ENCODE measurements at places on chromosomes 7 and 10.

DNA sequence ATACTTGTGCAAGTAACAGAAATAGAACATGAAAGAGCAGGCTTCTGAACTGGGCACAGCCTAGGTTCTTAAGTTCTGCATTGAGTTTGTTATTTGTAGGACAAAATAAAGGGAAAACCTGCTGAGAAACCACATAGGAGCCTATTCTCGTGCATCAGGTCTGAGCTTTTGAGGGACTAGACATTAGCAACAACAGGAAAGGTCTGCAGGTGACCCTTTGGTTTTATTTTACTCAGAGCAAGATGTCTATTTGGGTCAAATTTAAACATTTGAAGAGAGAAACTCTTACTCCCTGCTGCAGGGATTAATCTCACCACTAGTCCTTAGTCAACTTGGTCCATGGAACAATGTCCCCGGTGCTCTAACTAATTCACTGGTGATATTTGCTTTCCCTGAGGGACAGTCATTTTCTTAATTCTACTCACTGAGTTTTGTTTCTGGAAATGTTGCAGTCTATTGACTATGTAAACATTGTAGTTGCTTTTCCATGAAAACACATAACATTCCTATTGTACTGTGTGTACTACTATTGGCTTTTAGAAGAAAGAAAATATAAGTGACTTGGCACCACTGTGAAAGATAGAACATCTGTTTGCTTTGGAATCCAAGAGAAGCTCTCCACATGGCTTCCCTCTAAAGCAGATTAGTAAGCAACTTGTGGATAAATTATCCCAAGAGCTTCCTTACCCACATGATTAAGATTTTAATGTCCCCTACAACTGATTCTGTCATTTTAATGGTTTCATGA is 108.2 kb downstream of the CHRM2 start:
- no peak for DNase-seq

GRCh38 chr10:104311184-104311720 is 27.0 kb downstream of the ITPRIP start:
- DNase-seq: no peak

DNA sequence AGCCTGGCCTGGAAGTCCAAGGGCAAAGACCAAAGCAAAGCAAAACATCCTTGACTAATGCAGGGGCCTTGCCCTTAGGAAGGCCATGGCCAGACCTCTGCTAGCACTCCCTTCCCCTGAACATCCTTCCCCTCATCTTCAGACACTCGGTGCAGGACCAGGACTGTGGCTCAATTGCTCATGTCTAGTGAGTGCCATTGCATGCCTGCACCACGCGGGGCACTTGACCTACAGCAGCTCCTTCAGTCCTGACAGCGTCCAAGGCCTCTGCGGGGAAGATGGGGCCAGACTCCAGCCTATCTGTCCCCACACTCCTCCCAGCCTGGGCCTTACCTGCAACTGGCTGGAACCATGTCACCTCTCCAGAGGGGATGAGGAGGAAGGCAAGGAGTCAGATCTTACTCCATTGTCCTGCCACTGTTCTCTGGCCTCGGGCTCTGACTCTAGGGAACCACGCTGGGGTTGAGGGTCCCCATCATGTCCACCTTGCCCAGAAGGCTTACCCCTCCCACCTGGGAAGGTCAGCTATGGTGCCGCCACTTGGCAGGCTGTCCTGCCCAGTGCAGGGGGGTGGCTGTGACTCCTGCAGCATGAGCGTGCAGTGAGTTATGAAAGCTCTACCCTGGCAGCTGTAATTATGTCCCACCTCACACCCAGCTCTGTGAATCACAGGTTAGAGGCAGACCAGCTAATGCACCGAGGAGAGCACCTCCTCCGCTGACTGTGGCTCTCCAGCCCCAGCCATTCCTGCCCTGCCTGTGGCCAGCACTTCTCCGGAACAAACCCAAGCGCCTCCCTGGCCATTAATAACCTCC is 16.1 kb downstream of the DRGX start:
- peak; percentile 69 for DNase-seq

DNA sequence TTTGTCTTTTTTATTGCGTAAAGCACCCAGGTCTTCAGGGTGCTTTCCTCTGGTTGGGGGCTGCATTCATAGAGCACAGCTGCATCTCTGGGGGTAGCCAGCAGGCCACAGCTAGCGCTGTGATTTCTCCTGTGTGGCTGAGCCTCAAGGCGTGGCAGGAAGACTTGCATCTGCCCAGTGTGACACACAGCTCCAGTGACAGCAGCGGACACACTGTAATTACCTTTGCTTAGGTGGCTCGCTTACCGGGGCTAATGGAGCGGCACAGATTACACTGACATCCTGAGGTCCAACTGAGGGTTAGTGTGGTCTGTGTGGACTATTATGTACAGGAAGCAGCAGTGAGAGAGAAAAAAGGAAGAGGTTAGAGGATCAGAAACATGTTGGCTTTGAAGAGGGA is 27.1 kb downstream of the ABCB4 start:
- DNase-seq: no peak

GRCh38 chr10:129033790-129034272 is 433.2 kb upstream of the MGMT start:
- no peak for DNase-seq

DNA sequence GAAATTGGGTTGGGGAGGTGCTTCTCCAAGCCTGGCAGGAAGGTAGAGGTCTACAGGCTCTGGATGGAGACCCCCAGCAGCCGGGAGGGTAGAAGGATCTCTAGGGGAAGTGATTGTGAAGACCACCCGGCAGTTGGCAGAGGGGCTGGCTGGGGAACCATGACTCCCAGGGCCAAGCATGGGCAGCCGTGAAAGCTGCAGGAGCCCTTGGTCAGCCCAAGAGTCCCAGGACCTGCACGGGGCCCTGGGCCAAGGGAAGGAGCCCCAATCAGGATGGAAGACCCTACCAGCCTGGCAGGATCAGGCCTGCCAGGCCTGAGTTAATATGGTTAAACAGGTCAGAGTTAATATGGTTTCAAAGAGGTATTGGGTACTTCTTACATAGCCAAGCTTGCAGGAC is 126.3 kb upstream of the NANOS1 start:
- no peak for DNase-seq

GRCh38 chr7:147432079-147432478 is 1158.5 kb upstream of the C7orf33 start:
- no peak for DNase-seq

DNA sequence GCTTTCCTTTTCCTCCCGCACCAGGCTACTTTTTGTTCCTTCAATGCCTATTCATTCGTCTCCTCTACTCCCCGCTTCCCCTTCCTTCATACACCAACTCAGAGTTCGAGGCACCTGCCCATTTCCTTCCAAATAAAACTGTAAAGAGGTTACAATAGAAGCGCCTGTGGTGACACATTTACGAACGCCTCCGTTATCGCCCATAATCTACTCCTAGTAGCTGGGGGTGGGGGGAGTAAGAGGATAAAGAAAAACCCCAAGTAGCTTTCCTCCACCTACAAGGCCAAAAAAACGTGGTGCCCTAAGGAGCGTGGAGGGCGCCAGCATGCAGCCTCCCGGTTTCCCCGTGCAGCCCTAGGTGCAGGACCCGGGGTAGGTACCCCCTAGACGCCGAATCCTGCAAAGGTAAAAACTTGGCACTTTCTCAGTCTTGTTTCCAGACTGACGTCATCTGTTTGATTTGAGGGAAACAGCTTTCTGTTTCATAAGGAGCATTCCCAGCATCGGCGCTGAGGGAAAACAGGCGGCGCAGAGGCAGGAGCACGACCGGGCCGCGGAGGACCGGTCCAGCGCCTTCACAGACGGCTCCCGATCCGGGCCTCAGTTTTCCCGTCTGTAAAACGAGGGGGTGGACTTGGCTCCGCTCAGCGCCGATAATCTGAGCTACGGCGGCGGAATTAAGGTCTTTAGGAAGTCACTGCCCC is 922 bp downstream of the PPA1 start:
- no peak for DNase-seq

DNA sequence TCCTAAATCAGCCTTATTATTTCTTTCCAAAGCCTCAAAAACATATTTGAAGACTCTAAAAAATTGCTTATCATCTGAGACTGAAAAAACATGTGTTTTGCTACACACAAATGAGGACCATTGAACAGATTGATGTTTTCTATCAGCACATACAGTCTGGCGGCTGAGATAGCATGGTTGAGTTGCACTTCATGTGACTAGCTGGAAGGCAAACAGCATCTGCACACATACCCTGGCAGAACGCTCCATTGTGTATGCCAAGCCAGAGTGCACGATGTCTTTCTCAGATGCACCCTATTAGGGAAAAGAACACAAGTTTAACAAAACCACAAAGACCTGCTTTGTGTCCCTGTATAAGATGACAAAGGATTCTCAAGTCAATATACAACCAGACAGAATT is 33.0 kb downstream of the FAM25A start:
- no peak for DNase-seq

GRCh38 chr10:131184503-131184902 is 127.0 kb downstream of the TCERG1L start:
- peak; percentile 29 for DNase-seq

DNA sequence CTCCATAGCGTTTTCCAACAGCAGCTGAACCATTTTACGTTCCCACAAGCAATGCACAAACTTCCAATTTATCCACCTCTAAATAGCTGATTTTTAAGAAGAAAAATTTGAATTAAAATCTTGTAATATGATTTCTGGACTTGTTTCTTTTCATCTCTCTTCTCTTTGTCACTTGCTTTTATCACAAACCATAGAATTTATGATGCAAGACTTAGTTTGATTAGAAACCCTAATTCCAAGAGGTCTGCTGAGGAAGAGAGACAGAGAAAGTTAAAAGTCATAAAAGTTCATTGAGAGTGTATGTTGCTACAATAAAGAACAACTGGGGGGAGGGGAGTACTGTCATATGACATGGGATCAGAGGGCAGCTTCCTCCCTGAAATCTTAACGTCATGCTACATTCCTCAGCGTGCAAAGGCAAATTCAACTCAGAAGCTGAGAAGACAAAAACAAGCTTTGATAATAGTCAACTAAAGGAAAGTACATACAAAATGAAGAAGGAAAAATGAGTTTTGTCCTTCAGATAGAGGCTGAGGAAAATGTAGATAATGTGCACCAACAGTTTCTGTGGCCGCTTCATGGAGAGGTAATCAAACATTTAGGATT is 18.4 kb upstream of the CUBN start:
- DNase-seq: no peak

- no peak for DNase-seq
These were observed 546.9 kb upstream of the GHITM start for GRCh38 chr10:83592337-83592935.

GRCh38 chr10:18582803-18583202 is 68.6 kb downstream of the NSUN6 start:
- DNase-seq: no peak

DNA sequence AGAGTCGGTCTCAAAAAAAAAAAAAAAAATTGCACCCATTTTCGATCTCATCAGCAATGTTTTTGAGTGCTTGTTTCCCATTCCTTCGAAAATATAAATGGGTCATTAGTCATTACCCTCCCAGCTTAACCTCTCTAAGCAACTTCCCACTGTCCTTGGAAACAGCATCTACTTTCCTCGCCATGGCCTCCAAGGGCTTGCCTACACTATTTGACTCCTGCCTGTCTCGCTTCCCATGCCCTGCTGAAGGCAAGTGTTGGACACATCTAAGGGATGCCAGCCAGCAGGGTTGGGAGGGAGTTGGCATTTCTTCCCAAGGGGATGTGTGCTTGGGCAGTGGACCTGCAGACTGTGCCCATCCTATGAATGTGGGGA is 12.7 kb upstream of the RHBDD2 start:
- DNase-seq: no peak

DNA sequence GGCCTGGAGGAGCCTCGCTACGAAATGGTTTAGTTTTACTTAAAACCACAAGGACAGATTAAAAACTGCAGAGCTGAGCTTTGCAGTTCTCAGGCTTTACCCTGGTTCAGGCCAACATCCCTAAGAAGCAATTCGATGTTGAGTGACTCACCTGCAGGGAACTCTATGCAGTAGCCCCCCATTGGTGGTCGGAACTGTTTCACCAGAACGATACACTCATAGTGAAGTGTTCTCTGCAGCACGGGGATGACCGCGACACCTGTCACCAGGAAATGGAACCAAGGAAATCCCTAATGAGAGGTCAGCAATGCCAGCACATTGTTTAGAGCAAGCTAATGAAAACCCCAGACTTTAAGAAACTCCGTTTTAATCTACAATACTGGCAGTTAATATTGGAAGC is 18.0 kb downstream of the NUDT5 start:
- DNase-seq: no peak

DNA sequence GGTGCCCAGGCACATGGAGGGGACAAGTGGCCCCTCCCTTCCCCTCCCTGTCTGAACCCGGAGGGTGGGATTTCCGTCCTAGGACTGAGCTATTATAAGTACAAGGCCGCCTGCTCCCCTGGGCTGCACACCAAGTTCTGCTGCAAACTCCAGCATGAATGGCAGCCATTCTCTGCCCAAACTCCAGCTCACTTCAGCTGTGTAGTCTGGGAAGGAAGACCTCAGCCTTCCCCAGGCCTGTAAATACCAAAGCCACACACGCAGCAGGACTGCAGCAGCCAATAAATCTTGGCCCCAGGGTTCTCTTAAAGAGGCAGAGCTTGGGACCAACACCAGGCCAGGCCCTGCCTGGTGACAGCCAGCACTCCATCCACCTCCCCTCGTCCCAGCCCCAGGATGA is 291.3 kb upstream of the ZMIZ1 start:
- peak; percentile 84 for DNase-seq

- no peak for DNase-seq
These were observed 17.7 kb upstream of the FAM20C start for GRCh38 chr7:174716-175115.

- no peak for DNase-seq
These were observed 538.5 kb downstream of the SUGCT start for GRCh38 chr7:40673285-40673684.

- DNase-seq: no peak
These were observed 79.1 kb downstream of the CCSER2 start for GRCh38 chr10:84407388-84408049.

- DNase-seq: no peak
These were observed 112.8 kb downstream of the CYTH3 start for GRCh38 chr7:6159524-6160031.

- DNase-seq: no peak
These were observed 5.4 kb upstream of the SUV39H2 start for GRCh38 chr10:14873090-14873760.

- no peak for DNase-seq
These were observed 104.2 kb upstream of the RAB18 start for GRCh38 chr10:27399871-27400270.

DNA sequence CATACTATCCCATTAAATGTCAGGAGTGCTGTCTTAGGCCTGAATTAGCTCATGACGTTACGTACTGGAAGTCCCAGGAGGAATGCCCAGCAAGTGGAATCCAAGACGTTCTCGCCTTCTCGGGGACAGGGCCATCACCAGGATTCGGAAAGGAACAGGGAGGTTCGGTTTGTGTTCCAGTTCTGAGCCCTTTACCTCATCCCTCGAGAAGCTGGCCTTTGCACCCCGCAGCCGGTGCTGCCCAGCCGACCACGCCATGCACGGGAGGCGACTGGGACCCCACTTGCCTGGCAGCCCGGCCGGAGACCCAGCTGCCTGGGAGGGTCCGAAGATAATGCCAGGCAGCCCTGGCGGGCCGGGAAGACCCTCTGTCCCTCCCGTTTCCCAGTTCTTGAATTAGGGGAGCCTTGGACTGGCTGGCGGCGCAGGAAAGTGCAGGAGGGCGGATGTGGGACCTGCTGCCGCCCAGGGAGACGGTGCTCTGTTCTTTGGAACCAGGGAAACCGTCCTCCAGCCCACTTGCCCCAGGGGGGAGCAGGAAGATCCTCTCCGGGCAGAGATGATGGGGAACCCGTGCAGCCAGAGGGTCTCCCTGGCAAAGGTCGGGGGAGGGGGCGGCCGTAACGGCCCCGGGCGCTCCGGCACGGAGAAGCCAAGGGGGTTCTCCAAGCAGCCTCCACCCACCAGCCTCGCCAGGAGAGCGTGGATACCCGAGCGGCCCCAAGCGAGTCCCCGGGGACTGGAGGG is 671 bp upstream of the CHST3 start:
- DNase-seq: peak; percentile 94
